ENCODE measurements at places on chromosomes 3 and 15.

- no peak for DNase-seq
Observed at GRCh38 chr15:80191897-80192595, 39.2 kb downstream of the FAH start.

DNA sequence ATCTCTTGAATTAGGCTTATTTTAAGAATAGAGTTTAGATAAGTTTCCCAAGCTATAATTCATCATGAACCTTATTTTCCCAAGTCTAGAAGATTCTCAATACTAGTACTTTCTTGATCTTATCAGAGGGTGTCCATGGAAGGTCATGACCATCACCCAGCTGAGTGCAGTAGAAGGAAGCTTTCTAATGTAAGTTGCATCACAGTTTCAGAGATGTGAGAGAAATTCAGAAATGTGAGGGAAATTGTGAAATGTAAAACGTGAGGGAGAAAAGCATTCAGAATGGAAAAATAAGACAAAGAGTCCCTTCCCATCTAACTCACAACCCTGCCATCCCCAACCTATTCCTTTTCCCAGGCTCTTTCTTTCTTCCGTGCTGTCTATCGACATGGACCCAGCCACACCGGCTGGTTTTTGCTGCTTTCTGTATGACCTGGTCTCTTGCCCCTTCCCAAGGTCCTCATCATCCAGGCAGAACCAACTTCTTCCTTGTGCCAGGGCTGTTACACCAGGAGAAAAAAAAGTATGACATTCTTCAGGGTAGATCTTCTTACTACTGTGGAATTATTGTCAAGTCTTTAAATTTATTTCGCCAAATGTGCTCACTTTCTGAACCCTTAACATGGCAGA, 6.7 kb downstream of the CAPN3 start:
- DNase-seq, result no peak

DNA sequence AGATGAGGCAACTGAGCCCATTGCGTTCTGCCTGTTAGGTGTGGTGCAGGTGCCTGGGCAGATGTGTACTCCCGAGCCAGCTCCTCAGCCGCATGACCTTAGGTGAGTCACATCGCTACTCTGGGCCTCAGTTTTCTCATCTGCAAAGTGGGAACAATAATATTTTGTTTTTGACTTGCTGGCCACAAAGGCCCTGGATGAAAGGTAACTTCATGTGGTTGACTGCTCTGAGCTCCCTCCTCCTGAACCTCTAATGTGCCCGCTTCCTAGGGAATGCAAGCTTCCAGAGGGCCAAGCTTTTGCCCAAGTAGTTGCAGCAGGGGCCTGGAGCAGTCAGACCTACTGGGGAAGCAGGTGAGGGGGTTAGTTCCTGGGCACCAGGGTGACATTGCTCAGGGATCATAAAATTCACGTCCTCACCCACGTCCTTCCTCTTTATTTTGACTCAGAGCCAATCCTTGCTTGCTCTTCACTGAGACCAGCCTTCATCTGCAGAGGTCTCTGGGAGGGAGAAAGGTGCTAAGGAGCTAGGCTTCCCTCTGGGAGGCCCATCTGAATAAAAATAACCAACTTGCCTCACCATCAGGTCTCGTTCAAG, 149.0 kb upstream of the TLE3 start:
- no peak for DNase-seq

DNA sequence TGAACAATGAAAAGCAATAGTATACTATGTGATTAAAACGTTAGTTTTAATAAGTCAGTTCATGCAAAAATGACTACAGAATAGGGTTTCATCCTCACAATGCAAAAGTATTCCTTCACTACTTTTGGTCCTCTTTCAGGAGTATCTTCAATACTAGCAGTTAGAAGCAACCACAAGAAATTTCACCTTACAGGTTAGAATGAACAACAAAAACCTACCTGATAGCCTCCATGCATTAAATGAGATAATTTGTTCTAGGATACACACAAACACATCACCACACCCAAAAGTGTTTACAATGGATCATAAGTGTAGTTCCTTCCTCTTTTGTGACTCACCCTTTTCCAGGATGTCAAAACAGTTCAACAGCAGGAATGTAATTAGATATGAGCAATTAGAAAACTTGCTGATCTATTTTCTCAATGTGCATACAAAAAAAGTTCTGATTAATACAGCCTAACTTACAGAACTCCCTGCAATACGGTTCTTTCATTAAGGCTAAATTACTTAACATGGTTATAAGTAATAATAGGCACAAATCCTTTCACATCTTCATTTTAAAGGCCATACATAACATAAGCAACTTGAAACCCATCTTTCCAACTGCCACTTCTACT, 21.6 kb downstream of the UACA start:
- DNase-seq, result peak; percentile 60

- DNase-seq, result no peak
Observed at GRCh38 chr3:119211803-119212202, 28.9 kb downstream of the B4GALT4 start.

DNA sequence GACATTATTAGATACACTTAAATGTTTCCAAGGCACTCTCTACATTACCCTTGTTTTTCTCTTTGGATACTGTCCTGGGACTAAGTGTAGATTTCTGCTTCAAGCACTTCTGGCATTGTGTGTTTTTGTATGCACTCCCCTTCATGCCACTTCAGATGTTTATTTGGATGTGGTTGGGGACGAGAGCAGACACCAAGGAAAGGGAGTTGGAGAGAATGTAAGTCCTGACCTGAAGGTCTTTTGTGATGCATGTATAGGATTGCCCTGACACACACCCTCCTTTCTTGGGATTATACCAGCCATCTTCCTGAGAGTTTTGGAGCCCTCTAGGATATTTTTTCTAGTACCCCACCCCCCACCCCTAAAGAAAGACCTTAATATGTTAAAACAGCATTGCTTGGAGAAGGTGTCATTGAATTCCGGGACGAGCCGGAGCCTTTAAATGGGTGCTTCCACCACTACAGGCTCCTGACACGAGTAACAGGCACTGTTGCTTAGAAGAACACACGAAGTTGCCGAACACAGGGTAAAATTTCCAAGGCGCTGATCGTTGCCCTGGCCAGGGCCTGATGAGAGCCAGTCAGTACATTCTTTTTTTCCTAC, 22.7 kb downstream of the PSMD6 start:
- DNase-seq, result no peak

GRCh38 chr3:114903213-114903612, 243.9 kb downstream of the ZBTB20 start:
- no peak for DNase-seq

GRCh38 chr3:8900869-8901268, 62.4 kb downstream of the RAD18 start:
- no peak for DNase-seq

GRCh38 chr15:41483519-41483918, 10.2 kb upstream of the ITPKA start:
- DNase-seq, result no peak

- no peak for DNase-seq
Observed at GRCh38 chr3:118527514-118528044, 507.1 kb downstream of the IGSF11 start.

DNA sequence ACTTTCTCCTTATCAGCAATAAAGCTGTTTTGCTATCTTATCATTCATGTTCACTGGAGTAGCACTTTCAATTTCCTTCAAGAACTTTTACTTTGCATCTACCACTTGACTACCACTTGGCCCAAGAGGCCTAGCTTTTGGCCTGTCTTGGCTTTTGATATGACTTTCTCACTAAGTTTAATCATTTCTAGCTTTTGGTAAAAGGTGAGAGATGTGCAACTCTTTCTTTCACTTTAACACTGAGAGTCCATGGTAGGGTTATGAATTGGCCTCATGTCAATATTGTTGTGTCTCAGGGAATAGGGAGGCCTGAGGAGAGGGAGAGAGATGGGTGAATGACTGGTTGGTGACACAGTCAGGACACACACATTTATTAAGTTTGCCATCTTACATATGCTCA, 31.0 kb upstream of the FAM3D start:
- DNase-seq, result no peak

- DNase-seq, result no peak
Observed at GRCh38 chr3:185503521-185503920, 4.7 kb upstream of the TMEM41A start.

- DNase-seq, result peak; percentile 74
Observed at GRCh38 chr3:66138336-66139313, 82.2 kb upstream of the SLC25A26 start.

DNA sequence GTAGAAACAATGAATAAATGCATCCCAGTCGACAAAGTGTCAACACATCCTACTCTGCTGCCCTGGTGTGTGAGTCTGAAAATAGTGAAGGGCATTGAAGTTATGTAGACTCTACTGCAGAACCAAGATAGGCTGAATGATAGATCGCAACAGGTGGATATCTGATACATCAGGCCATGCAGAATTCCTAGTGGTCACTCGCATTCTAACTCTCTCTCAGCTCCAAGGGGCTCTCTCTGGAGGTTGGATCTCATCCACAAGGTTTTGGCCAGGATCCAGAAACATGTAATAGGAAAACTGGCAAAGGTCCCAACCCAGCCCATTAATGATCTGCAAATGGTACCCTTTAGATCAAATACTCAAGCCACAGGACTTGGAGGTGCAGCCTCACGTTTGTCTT, 514.1 kb downstream of the MAGI1 start:
- DNase-seq, result no peak

DNA sequence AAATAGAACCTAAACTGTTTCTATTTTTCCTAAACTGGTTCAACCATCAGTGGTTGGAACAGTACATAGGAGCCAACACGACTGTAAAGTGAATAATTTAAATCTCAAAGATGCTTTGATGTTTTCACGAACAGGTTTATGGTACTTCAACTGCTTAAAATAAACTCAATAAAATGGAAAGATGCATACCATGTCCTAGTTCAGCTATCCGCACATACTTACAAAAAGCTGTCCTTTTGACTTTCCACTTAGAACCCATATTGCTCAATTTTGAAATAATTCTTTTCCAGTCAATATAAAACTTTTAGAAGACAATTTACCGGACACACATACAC, 902 bp downstream of the CMTM6 start:
- no peak for DNase-seq

DNA sequence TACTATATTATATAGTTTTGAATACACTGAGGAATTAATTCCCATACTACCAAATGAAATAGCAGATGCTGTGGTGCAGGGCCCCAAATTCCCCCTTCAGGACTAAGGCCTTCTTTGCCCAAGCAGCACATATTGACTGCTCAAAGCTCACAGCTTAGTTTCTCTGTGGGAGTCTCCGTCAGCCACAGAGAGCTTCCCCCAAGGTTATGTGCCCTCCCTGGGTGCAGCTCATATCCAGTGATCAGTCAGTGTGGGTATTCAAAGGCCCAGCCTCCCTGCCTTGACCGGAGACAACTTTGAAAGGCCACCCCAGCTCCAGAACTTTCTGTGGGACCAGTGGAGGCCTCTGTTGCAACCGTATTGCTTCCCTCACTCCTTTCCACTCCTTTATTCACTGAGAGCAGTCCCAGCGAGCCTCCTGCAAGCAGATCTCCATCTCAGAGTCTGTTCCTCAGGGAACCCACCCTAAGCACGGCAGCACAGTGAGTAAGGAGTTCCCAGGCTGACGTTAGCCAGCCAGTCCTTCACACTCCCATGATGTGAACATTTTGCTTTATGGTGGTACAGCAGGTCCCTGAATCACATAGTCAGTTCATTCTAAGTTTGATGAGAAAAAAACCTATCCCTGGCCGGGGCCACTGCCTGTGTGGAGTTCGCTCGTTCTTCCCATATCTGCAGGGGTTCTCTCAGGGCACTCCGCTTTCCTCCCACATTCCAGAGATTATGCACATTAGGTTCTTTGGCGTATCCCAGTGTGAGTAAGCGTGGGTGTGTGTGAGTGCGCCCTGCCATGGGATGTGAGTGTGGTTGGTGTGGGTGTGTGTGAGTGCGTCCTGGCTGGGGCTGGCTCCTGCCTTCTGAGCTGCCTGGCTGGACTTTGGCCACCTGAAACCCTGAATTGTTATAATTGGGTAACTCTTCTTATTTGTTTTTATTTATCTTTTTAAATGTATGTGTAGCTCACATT, 64.4 kb upstream of the PPARG start:
- peak; percentile 67 for DNase-seq

DNA sequence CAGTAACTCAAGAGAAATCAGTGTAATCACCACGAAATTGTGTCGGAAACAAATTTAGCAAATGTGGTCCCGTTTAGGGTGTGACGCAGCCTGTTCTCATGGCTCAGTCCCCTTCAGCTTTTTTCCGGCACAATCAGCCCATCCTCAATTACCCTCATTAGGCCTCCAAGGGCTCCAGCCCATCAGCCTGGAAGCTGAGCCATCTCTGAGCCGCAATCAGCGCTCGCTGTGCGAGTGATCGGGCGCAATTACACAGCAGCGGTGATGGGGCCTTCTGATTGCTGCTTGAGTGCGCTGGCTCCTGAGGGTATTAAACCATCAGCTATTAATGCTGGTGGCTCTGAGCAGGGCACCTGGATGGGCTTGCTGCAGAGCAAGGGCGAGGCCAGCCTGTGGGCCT, 55.6 kb downstream of the PLXNA1 start:
- no peak for DNase-seq

DNA sequence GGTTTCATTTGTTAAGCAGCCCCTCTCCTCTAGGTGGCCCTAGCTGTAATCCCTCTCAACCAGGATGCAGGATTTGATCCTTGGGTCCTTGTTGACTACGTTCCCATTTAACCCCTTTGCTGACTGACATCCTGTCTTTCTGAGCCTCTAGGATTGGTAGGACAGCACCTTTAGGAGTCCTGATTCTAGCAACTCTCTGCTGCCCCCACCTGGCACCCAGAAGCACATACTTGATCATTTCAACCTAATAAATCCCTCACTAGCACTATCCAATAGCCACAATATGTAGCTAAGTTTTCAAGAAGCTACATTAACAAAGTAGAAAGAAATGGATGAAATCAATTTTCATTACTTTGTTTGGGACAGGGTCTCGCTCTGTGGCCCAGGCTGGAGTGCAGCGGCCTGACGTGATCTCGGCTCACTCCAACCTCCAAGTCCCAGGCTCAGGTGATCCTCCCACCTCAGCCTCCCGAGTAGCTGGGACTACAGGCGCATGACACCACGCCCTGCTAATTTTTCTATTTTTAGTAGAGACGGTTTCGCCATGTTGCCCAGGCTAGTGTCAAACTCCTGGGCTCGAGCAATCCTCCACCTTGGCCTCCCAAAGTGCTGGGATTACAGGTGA, 28.3 kb downstream of the RSL24D1 start:
- peak; percentile 66 for DNase-seq

GRCh38 chr3:52333869-52334557, 17.9 kb downstream of the DNAH1 start:
- peak; percentile 49 for DNase-seq

DNA sequence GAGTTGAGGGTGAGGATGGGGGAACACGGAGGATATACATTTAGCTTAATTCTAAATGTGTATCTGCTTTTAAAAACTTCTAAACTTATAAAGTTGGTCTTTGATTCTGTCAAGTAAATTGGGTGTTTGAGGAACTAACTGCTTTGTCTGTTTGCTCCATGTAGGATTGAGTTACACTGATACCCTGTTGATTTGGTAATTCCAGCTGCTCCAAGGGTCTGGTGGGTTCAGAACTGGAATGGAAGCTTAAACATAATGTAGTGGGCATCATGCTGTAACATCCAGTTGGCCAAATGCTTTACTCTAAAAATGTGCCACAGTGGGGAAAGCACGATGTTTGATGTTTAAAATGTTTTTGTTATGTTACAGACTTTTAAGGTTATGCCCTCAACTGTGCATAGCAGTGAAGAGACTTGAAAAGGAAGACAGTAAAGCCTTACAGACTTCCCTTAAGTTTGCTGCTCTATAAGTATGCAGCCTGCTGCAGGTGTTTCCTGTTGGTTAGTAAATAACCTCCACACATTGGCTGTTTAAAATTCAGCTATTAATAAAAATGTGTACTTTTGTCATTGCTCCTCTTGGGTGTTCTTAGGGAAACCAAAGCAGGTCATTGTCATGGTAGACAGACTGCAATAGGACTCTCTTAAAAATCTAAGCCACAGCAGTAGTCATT, 5.9 kb upstream of the EDEM1 start:
- DNase-seq, result no peak
